ENCODE measurements at places on chromosomes 6 and 20. TPM values are rescaled to one million over a fixed set of nuclear protein-coding genes. Genes with fewer than 3 reads are reported as not detected.

Gene RBPJL
- not detected for total RNA-seq

Gene TTBK1
- total RNA-seq: 0.06 TPM

- DNase-seq: no peak
Observed at GRCh38 chr6:6883011-6883410, 224.8 kb upstream of the RREB1 start.

- no peak for DNase-seq
Observed at GRCh38 chr20:43408848-43409576, 48.7 kb upstream of the SRSF6 start.

GRCh38 chr20:3804254-3804751 is 8.2 kb downstream of the CDC25B start:
- no peak for DNase-seq

DNA sequence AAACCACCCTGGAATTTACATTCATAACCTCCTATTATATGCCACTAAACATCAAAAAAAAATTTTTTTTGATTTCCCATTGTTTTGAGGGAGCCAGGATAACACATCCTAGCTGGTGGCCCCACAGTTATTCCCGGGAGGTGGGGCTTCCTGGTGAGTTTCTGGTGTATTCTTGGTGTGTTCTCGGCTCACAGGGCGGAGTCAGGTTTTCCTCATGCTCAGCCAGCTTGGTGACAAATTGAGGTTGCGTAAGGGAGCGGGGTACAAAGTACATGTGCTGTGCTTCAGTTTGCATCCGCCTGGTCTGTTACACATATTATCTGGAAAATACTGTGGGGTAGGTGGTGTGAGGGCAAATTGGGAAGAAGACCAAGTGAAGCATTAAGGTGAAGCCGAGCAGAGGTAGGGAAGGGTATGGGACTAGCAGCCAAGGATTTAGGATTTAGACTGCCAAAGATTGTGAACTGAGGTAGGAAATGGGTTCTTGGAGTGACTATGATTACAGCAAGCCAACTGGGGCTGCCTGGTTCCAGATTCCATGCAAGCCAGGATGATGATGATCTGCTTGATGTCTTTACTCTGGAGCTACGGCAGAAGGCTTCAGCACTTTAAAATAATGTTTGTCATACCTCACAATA is 46.2 kb upstream of the EEF1A1 start:
- no peak for DNase-seq
